ENCODE measurements at places on chromosomes 12 and 14.
A peak's percentile ranks its signal among the peaks of the same experiment; 100 is the strongest.

- DNase-seq, result peak; percentile 65
Measured at GRCh38 chr12:32198555-32198954, 91.9 kb downstream of the BICD1 start.

DNA sequence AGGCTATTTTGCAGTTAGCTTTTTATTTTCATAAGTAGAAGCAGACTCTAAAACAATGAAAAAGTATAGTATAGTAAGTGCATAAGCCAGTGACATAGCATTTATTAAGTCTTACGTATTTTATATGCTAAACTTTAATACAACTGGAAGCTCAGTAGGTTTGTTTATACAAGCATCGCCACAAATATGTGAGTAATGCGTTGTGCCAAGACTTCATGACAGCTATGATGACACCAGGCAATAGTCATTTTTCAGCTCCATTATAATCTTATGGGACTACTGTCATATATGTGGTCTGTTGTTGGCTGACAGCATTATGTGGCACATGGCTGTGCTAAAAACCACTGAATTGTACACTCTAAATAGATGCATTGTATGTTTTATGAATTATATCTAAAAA, 40.3 kb downstream of the SLC38A2 start:
- peak; percentile 88 for DNase-seq

- DNase-seq, result no peak
Measured at GRCh38 chr14:52837451-52837850, 46.0 kb upstream of the GNPNAT1 start.

DNA sequence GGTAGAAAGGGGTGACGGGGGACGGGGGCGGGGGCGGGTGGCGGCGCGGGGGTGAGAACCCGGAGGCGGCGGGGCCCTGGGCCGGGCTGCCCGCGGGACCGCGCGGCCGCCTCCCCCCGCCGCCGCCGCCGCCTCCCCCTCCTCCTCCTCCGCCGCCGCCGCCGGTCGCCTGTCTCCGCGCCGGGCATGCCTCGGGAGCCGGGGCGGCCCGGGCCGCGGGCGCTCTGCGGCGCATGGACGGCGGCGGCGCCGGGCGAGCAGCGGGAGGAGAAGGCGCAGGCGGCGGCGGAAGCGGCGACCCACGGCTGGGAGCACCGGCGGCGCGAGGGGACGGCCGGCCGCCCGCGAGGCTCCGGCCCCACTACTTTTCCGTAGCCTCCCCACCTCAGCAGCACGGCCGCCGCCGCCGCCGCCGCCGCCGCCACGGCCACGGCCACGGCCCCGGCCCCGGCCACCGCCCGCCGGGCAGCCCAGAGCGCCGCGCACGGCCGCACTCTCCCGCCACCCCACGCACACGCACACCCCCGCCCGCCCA, at the start of gene NPAS3:
Gene NPAS3 (plus strand): TSS at position 161 of the 535 bp plus-strand sequence.
- no peak for DNase-seq

DNA sequence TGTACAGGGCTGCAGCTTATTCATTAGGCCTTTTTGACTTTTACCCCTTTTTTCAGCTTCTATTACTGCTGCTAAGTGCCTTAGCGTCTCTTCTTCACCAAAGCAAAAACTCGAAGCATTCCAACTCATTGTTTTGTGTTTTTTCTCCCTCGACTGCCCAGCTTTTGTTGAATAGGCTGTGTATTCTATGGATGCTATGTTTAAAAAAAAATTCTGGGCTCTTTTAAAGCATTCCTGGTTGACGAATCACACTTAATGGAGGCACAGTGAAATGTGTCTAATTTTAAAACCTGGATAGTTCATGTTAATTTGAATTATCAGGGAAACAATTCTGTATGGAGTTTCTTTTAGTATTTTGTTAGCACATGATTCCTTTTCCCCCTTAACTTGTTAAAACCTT, 29.7 kb downstream of the KTN1 start:
- peak; percentile 59 for DNase-seq

DNA sequence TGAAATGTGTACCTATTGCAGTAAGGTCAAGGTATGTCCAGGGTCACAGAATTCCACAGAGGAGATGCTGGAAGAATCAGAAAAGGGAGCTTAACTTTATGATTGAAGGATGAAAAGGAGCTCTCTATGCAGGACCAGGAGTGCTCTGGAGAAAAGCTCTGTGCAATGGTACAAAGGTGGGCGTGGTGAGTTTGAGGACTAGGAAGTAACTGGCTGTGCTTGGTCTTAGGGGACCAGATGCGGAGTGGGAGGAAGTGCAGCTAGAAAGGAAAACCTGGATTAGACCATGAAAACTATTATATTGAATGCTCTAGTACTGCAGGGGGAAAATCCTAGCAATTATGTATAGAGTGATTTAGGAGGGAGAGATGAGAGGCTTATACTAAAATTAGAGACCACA, 56.8 kb downstream of the BTG1 start:
- DNase-seq, result no peak

All from EL (cell line).